ENCODE measurements at places on chromosomes 16 and 17.

DNA sequence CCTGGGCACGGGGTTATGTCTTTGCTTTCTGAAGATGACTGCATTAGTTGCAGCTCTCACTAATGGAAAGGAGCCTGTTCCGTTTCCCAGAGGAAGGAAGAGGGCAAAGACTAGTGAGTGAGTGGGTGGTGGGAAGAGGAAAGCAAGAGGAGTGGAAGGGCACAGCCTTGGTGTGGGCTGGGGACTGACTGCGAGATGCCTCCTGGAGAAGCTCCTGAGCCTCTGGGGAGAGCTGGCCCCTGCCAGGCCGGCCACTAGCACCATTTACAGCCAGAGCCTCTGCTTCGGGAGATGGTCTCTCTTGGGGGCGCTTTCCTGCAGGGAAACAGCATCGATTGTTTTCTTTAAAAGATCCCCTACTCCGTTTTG is 825 bp upstream of the RHBDL3 start:
- DNase-seq: no peak

DNA sequence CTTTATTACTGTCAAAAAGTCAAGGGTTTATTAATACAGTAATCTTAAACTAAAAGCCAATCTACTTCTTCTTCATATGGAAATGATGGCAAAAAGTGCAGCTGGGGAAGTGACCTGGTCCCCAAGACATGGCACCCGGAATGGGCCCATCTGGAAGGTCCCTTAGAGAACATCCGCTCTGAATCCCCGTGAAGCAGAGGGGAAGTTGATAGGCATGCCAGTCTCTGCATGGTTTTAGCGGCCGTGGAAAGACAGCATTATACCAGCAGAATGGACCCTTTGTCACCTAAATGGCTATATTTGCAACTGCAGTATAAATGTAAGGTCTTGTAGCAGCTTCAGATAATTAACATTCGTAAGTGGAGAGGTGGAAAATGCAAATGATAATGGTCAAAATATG is 32.4 kb downstream of the COTL1 start:
- no peak for DNase-seq

DNA sequence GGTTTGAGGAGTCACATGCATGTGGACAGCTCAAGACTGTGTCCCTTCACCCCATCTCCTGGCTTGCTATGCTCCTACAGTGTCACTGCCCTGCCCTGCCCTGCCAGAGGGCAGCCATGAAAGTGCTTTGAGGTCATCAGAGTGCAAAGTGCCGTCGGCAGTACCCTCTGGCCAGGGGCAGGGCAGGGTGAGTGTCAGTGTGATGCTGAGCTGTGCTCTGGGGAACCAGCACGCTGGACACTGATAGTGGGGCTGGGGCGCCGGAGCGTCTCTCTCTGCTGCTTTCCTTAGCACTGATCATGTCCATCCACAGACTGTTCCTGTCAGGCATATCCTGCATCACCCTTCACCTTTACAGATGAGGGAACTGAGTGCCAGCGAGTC is 1.6 kb upstream of the SPATA32 start:
- no peak for DNase-seq

DNA sequence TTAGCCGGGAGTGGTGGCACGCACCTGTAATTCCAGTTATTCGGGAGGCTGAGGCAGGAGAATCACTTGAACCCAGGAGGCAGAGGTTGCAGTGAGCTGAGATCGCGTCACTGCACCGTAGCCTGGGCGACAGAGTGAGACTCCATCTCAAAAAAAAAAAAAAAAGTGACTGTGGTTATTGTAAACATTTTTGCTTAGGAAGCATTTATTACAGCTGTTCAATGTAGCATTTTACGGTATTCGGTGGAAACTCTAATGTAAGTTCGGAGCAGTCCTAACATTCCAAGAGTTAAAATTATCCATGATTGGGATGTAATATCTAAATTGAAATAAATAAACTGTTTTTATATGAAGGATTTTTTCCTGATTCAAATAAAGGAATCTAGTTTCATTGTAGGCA is 254.8 kb upstream of the HSBP1 start:
- DNase-seq: no peak

DNA sequence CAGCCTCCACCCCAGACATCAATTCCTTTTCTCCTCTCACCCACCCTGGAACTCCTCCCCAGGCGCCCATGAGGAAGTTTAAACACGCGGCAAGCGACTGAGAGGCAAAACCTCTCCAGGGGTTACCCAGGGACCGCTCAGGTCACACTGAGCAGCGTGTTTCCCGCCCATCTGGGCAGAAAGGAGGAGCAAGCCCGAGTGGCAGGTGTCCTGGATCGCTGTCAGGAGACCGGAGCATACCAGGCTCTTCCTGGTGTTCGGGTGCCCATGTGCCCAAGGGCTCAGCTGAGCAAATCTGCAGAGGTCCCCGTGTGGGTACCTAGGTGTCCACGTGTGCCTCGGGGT is 491 bp downstream of the SLC25A19 start:
- no peak for DNase-seq

DNA sequence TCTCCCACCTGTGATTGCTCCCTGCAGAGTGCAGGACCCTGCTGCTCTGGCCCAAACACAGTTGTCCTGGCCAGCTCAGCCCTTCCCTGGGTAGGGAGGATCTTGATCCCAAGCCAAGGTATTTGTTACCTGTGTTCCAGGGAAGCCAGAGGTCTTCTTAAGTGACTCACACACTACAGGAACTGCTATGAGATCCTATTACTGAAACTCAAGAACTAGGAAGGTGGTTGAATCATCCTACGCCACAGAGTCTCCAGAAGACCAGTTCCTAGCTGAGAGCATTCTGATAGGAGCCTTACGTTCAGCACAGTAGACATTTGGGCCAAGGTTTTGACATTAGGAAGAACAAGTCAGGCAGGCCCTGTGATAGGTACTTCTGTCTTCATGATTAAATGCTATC is 12.0 kb downstream of the CHST6 start:
- DNase-seq: no peak

DNA sequence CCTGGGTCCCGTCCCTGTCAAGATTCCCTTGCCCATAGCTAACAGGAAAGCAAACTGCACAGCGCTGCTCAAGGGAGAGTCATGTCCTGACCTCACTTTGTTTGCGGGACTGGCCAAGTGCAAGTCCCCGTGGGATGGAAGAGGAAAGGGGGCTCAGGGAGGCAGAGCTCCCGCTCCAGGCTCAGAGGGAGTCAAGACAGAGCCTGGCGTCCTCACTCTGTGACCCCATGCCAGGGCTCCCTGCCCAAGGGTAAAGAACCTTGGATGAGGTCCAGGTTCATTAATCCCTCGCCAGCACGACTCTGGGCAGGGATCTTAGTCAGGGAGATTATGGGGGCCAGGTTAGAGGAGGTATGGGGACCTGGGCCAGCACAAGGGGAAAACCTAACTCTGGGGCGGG is 51.5 kb upstream of the CBX4 start:
- DNase-seq: no peak

DNA sequence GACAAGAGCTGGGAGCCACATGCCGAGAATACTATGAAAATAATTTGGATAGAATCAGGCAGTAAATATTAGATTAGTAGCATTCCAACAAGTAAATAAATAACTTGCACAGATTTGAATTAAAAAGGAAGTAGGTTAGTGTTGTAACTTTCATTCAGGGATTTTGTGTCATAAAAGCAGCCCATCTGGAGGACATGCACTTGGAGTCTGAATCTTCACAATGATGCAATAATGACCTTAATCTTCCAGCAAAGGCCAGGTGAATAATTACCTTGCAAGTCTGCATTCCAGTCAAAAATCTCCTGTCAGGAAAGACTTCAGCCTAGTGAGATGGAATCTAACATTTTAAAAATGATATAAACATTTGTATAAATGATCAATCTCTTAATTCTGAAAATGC is 518.1 kb downstream of the KCNJ2 start:
- no peak for DNase-seq

GRCh38 chr16:75038036-75038858 is 39.4 kb downstream of the ZNRF1 start:
- DNase-seq: no peak

DNA sequence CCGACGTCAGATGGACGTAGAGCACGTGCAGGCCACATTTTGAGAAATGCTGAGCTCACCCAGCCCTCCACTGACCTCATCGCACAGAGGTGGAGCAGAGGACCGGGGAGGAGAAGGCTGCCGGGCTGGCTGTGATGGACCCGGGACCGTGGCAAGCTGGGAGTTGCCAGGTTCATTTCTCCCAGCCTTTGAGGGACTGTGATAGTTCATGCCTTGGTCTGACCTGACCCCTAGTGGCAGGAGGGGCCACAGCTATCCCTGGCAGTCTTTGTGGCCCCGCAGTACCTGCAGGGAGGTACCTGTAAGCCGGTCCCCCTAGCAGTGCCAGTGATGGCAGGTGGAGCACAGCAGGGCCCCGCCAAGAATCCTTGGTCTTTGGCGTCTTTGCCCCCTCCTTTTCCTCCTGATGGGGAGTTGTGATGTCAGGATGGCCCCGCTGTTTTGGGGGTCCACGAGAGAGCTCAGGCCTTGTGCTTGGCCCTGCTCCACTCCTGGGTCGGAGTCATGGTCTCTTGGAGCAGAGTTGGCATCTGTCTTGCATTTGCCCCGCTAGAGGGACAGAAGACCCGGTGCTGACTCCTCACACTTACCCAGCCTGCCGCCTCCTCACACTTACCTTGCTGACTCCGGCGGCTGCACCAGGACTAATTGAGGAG is 50.4 kb downstream of the OR1D5 start:
- DNase-seq: peak; percentile 52

All from neuronal stem cell (in vitro differentiated cells).